Endodermal cell (in vitro differentiated cells): ENCODE measurements at places on chromosomes 7 and 10.
A peak's percentile ranks its signal among the peaks of the same experiment; 100 is the strongest.

GRCh38 chr10:91551856-91552255, 81.0 kb downstream of the PPP1R3C start:
- H3K4me3 ChIP-seq: no peak overlapping the region
- H3K27me3 ChIP-seq: no peaks in the 10 kb centered on the region

GRCh38 chr7:39414224-39415035, 151.8 kb upstream of the YAE1 start:
- peak; percentile 92 for DNase-seq
- H3K27ac ChIP-seq: no peak overlapping the region
- H3K27me3 ChIP-seq: no peaks in the 10 kb centered on the region
- no peaks in the 10 kb centered on the region for H3K4me1 ChIP-seq

DNA sequence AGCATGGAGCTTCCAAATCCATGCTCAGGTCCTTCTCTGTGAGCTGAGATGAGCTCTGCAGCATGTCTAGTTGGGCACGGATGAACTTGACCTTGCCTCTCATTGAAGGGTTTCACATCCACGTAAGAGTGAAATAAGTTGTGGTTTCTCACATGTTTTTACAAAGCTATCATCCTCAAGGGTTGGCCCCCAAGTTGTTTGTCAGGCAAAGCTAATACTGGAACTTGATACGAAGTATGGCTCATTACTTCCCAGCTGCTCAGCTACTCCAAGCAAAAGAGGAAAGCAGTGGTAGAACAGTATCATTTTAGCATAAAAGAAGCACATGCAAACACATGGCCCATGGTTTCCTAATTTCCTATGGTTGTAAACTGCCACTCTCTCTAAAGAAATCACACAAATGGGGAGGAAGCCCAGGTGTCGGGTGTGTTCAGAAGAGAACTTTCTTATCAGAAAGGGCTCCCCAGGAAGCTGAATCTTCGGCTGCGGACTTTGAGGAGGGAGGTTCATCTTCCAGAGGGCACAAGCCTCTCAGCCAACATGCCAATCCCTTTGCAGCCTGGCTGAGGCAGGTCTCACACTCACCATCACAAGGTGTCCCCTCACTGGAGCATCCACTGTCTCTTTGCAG, 45.3 kb downstream of the PDLIM1 start:
- H3K4me3 ChIP-seq: no peak overlapping the region
- DNase-seq: no peak
- no peaks in the 10 kb centered on the region for H3K27me3 ChIP-seq

DNA sequence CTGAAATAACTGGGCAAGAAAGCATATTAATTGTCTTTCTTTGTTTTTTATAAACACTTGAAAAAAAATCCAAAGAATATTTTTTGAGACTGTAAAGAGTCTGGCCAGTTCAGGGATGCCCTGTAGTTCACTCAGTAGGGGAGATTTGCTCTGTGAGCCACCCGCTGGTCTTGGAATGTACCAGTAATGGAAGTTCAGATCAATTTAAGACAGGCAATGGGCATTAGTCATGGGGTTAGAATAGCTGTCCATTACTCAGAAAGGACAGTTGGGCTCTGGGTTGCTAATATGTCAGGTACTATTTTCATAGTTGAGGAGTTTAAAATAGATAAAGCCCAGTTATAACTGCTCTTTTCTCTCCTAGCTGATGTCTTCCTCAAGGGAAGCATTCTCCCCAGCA, 38.7 kb downstream of the A1CF start:
- peaks cover under 1% of the 10 kb centered on the region for H3K4me1 ChIP-seq
- no peak for DNase-seq
- H3K36me3 ChIP-seq: no peaks in the 10 kb centered on the region

GRCh38 chr7:101859411-101860106, 42.1 kb downstream of the CUX1 start:
- no peak overlapping the region for H3K4me3 ChIP-seq
- H3K27me3 ChIP-seq: no peaks in the 10 kb centered on the region
- no peaks in the 10 kb centered on the region for H3K4me1 ChIP-seq
- H3K27ac ChIP-seq: no peak overlapping the region

DNA sequence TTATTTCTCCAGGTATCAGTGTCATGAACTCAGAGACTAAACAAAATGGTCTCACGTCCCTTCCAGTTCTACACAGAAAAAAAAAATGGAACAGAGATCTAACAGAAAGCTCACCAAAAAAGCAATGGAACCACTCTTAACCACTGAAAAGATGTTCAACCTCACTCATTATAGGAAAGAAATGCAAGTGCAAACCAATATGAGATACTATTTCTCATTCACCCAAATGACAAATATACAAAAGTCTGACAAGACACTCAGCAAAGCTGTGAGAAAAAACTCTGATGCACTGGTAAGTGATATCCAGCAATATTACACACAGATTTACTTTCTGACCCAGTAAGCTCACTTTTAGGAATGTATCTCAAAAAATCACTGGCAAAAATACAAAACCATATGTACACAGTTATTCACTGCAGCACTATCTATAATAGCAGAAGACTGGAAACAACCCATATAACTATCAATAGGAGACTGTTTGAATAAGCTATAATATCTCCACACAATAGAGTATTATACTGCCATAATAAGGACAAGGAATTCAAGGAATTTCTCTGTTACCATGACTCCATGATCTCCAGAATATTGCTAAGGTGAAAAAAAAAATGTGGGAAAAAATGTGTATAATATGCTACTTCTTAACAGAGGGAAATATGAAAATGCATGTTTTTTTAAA, 36.6 kb downstream of the ABI1 start:
- no peak overlapping the region for H3K4me3 ChIP-seq
- peaks cover 12% of the 10 kb centered on the region for H3K36me3 ChIP-seq
- H3K27ac ChIP-seq: no peak overlapping the region
- H3K4me1 ChIP-seq: peaks cover 2% of the 10 kb centered on the region
- H3K27me3 ChIP-seq: no peaks in the 10 kb centered on the region

GRCh38 chr7:38186593-38187314, 8.7 kb downstream of the STARD3NL start:
- H3K4me3 ChIP-seq: no peak overlapping the region
- no peak overlapping the region for H3K27ac ChIP-seq
- no peaks in the 10 kb centered on the region for H3K27me3 ChIP-seq
- H3K36me3 ChIP-seq: peaks cover 10% of the 10 kb centered on the region
- peaks cover 13% of the 10 kb centered on the region for H3K4me1 ChIP-seq

DNA sequence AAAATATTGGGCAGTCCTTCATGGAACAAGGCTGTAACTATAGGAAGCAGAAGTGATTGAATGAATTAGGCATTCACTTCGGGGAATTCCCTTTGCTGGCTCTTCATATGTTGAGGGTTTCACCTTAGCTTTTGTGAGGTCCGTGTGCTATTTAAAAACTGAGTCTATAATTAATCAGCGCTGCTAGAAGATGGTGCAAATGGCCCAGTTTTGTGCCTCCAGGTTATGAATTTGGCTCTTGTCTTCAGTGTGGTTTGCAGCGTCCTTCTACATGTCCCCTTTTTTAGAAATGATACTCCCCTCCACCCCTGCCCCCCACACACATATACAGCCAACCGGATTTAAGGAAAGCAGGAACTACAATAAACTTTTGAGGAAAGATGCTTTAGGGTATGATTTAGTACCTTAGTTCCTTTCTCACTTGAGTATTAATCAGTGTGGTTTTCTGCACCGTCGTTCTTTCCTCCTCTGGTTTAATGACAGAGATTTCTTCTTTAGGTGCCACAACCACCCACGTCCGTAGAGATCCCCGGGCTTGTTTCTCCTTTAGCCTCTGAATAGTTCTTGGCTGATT, 110.6 kb upstream of the SAMD8 start:
- H3K27ac ChIP-seq: no peak overlapping the region
- H3K4me3 ChIP-seq: no peak overlapping the region
- H3K27me3 ChIP-seq: no peaks in the 10 kb centered on the region
- DNase-seq: no peak
- H3K4me1 ChIP-seq: no peaks in the 10 kb centered on the region
- peaks cover 10% of the 10 kb centered on the region for H3K36me3 ChIP-seq

DNA sequence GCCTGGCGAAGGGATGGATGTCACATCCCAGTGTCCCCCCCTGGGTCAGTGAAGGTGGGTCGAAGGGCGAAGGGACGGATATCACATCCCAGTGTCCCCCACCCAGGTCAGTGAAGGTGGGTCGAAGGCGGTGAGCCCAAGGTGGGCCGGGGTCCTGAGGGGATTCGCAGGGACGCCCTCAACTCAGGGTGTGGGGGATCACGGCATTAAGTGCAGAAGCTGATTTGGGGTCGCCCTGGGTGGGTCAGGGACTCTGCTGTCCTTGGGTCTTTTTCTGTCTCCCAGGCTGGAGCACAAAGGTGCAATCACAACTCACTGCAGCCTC, 21.9 kb downstream of the ADAP1 start:
- no peak for DNase-seq
- no peak overlapping the region for H3K4me3 ChIP-seq
- no peak overlapping the region for H3K27ac ChIP-seq

- DNase-seq: peak; percentile 75
- H3K4me3 ChIP-seq: no peak overlapping the region
- no peaks in the 10 kb centered on the region for H3K27me3 ChIP-seq
These were observed 17.8 kb downstream of the NPSR1 start for GRCh38 chr7:34675749-34676374.
